ENCODE measurements at places on chromosomes 12 and 14. TPM values are rescaled to one million over a fixed set of nuclear protein-coding genes. Genes with fewer than 3 reads are reported as not detected.
A peak's percentile ranks its signal among the peaks of the same experiment; 100 is the strongest.

The CYP46A1 gene
- not detected for total RNA-seq

The HOTAIR gene
- total RNA-seq = not detected

The TTC9 gene
- total RNA-seq = 10.5 TPM

DNA sequence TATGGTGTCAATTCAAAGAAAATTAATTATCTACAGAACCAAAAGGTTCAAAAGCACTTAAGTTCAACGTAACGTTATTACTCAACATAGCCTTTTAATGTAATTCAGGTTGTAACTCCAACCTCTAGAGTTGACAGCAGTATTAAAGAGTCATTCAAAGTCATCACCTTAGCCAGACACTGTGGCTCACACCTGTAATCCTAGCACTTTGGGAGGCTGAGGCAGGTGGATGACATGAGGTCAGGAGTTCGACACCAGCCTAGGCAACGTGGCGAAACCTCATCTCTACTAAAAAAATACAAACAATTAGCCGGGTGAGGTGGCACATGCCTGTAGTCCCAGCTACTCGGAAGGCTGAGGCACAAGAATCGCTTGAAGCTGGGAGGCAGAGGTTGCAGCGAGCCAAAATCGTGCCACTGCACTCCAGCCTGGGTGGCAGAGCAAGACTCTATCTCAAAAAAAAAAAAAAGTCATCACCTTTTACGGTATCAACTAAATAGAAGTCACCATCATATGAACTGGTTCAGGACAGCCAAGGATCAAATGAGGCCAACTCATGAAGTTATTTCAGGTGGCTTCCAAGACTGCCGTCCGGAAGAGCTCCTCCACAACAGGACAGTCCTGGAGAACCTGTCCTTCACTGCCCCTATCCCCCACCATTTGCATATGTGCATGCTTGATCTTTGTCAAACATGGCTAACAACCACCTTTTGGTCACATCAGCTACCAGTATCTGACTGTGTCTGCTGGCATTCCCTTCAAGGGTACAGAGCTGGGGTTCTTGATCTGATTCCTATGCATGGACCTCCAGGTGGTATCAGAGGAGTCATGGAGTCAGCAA lies 4.2 kb downstream of the PPTC7 start:
- no peaks in the 10 kb centered on the region for H3K27me3 ChIP-seq
- H3K36me3 ChIP-seq = no peaks in the 10 kb centered on the region
- peak overlapping the region; percentile 82 for H3K4me3 ChIP-seq
- DNase-seq = no peak
- H3K27ac ChIP-seq = peak overlapping the region; percentile 95

The ZNF641 gene
- total RNA-seq = 8.1 TPM

The GPR84 gene
- 4.0 TPM for total RNA-seq

GRCh38 chr12:12881151-12881909 lies 10.0 kb upstream of the GPRC5A start:
- H3K36me3 ChIP-seq = no peaks in the 10 kb centered on the region
- H3K27ac ChIP-seq = no peak overlapping the region
- no peak for DNase-seq
- no peak overlapping the region for H3K4me3 ChIP-seq

- no peak overlapping the region for H3K27ac ChIP-seq
- DNase-seq = no peak
- no peaks in the 10 kb centered on the region for H3K27me3 ChIP-seq
- H3K36me3 ChIP-seq = no peaks in the 10 kb centered on the region
- H3K4me3 ChIP-seq = no peak overlapping the region
Observed at GRCh38 chr14:68840454-68840853, 47.6 kb upstream of the ZFP36L1 start.

DNA sequence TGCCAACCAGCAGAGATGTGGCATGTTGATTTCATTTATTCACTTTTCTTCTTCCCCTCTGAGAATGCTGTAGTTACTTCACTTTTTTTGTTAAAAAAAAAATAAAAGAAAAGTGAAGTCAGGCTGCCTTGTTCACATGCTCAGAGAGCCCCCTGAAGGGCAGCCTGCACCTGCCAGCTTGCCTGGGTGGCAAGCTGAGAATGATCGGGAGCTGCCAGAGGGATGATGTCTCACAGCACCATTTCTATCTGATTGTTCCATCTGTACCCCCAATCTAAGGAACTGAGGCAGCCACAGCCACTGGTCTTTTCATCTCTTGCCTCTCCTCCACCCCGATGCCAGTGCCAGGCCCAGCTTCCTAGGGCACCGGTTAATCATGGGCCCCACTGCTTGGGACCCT lies 118.2 kb downstream of the TSPAN9 start:
- no peaks in the 10 kb centered on the region for H3K36me3 ChIP-seq
- H3K27ac ChIP-seq = no peak overlapping the region
- H3K4me1 ChIP-seq = no peaks in the 10 kb centered on the region
- peaks cover 6% of the 10 kb centered on the region for H3K27me3 ChIP-seq

The ERBB3 gene
- 0.72 TPM for total RNA-seq

GRCh38 chr12:121279071-121279375 lies 17.5 kb downstream of the CAMKK2 start:
- H3K4me3 ChIP-seq = no peak overlapping the region
- H3K27ac ChIP-seq = no peak overlapping the region
- H3K36me3 ChIP-seq = peaks cover 10% of the 10 kb centered on the region
- peaks cover 4% of the 10 kb centered on the region for H3K4me1 ChIP-seq
- no peak for DNase-seq

DNA sequence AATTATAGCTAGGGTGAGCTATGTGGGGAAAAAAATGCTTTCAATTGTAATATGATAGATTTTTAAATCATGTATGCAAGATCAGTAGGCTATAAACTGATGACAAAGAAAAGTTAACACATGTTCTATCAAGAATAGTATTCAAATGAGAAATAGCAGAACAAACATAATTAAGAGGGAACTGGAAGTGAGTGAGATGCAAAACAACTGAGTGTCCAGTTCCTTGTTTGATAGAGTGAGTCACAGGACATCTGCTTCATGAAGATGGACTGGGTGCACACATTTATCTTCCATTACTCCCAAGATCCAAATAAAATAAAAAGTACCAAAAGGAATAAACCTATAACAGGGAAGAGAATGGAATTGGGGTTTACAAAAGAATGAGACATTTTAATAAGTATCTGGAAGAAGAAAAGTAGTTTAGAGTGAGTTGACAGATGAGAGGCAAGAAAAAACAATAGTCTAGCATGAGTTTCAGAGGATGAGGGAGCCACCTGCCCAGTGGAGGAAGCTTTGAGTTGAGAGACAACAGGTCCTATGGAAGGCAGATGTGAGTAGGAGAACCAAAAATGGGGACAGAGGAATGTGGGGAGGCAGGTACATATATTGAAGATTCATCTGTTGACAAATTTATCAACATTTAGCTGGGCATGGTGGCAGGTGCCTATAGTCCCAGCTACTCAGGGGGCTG lies 178.1 kb upstream of the ARHGAP5 start:
- no peak for DNase-seq
- no peak overlapping the region for H3K4me3 ChIP-seq
- H3K4me1 ChIP-seq = no peaks in the 10 kb centered on the region
- H3K27me3 ChIP-seq = no peaks in the 10 kb centered on the region

DNA sequence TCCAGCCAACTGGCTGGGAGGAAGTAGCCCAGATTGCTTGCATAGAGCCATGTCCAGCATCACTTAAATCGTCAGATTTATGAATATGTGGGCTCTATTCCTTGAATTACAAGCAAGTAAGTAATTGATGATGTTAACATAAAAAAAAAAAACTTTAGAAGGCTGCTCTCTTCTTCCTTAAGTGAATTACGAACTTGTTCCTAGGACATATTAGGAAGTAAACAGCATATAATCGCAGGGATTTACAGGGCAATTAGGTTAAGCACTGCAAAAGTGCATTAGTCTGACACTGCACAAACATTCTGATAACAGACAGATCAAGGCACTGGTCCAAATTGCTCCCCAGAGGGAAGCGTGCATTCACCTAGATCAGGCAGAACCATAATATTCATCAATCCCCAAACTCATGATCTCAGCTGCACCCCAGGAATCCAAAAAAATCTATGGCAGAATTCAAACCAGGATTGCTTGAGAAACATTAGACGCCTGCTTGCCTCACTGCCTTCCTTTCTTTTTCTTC lies 293.2 kb downstream of the TMEM132D start:
- H3K36me3 ChIP-seq = no peaks in the 10 kb centered on the region
- no peak overlapping the region for H3K27ac ChIP-seq
- H3K4me1 ChIP-seq = no peaks in the 10 kb centered on the region
- H3K27me3 ChIP-seq = no peaks in the 10 kb centered on the region

- H3K4me3 ChIP-seq = no peak overlapping the region
- H3K27me3 ChIP-seq = no peaks in the 10 kb centered on the region
- no peaks in the 10 kb centered on the region for H3K36me3 ChIP-seq
- H3K4me1 ChIP-seq = no peaks in the 10 kb centered on the region
- H3K27ac ChIP-seq = no peak overlapping the region
Observed at GRCh38 chr14:59570122-59570521, 6.5 kb downstream of the CCDC175 start.

DNA sequence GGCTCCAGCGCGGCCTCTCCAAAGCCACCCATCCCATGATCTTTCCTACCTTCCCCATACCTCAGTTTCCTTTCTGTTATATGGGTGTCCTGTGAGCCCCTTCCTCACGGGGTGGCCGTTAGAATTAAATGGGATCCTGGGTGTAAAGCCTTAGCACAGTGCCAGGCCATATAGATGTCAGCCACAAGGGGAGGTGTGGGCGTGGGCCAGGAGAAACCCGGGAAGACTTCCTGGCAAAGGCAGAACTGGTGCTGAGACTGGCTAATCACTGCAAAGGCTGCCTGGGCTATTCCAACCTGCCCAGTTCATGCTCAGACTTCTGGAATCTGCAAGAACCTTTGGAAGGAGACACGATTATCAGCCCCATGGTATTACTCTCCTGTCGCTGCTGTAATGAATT lies 11.0 kb upstream of the NCOR2 start:
- H3K27me3 ChIP-seq = no peaks in the 10 kb centered on the region
- H3K36me3 ChIP-seq = no peaks in the 10 kb centered on the region

- no peaks in the 10 kb centered on the region for H3K27me3 ChIP-seq
- no peaks in the 10 kb centered on the region for H3K36me3 ChIP-seq
- no peak overlapping the region for H3K27ac ChIP-seq
- no peak for DNase-seq
- no peak overlapping the region for H3K4me3 ChIP-seq
Observed at GRCh38 chr12:88546853-88547252, 33.4 kb downstream of the KITLG start.

The MLH3 gene
- total RNA-seq = 23.8 TPM

DNA sequence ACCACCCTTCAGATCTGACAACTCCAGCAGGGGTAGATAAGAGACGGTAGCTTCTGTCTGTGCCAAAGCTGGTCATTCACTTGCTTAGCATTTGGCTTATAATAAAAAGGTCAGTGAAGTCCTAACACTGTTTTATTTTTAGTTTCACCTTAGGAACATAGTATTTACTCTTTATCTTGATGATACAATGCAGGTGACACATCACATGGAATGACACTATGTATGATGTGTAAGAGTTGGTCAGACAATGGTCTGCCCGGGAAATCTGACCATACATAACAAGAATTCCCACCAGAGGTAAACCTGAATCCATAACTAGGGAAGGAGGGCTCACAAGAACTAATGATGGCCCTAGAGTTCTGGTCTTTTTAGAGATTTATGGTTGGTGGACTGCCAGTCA lies 66.6 kb downstream of the IFNG start:
- no peak overlapping the region for H3K4me3 ChIP-seq
- DNase-seq = no peak
- H3K4me1 ChIP-seq = no peaks in the 10 kb centered on the region

DNA sequence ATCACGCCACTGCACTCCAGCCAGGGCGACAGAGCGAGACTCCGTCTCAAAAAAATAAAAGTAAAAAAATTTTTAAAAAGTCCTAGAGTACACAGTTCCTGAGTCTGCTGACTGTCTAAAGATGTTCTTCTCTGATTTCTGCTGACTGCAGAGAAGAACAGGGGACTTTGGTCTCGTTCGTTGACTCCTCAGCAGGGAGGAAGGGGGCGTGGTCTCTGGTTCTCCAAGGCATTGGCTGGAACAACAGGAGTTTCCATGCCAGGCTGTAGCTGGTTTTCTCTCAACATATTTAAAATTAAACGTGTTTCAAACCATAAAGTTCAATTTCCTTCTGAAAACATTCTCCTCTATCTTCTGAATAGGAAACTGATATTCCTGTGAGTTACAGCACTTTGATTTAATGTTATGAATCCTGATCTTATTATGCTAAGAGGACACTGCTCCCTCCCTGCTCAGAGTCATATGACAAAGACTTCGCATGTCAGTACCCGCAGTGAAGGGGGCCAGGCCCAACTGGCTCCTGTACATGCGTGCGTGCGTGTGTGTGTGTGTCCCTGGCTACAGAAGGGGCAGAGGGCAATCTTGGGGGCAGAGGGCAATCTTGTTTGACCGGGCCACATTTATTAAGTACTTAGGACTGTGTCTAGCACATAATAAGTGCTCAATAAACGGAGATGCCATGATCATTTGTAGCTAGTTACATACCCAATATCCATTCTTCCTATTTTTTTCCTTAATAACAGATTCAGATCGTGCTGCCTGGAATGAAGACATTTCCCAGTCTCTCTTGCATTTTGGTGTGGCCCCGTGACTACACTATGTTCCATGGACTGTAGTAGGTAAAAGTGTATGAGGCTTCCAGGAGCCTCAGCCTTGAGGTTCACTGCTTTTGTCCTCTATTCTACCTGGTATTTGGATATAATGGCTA lies 16.5 kb upstream of the HNF1A start:
- peaks cover 10% of the 10 kb centered on the region for H3K4me1 ChIP-seq
- H3K4me3 ChIP-seq = no peak overlapping the region
- H3K36me3 ChIP-seq = no peaks in the 10 kb centered on the region
- no peak overlapping the region for H3K27ac ChIP-seq
- no peak for DNase-seq

- peak; percentile 53 for DNase-seq
- peak overlapping the region; percentile 84 for H3K27ac ChIP-seq
- peaks cover 9% of the 10 kb centered on the region for H3K4me1 ChIP-seq
- H3K4me3 ChIP-seq = peak overlapping the region; percentile 86
- peaks cover 5% of the 10 kb centered on the region for H3K36me3 ChIP-seq
Observed at GRCh38 chr12:50221228-50222008, 54.2 kb upstream of the CERS5 start.

GRCh38 chr14:31582836-31583452 lies 21.7 kb downstream of the NUBPL start:
- no peaks in the 10 kb centered on the region for H3K27me3 ChIP-seq
- no peaks in the 10 kb centered on the region for H3K4me1 ChIP-seq
- no peaks in the 10 kb centered on the region for H3K36me3 ChIP-seq
- no peak for DNase-seq

- no peak overlapping the region for H3K27ac ChIP-seq
- H3K4me3 ChIP-seq = no peak overlapping the region
Observed at GRCh38 chr12:27400856-27401354, 45.6 kb upstream of the SMCO2 start.

DNA sequence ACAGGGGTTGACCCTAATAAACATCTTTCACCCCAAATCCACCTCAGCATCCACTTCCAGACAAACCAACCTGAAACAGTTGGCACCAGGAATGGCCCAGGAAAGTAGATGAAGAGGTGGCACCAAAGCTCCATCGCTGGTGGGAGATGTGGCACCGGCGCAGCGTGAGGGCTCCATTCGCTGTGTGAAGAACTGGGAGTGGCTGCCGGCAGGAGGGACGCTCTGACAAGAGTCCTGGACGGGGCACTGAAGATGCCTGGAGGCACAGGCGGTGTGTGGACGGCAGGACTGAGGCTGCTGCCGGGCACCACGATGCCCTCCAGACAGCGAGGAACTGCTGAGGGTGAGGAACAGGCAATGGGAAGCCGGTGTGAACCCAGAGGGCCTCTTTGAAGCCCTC lies 29.3 kb downstream of the DIO3 start:
- no peaks in the 10 kb centered on the region for H3K27me3 ChIP-seq
- H3K4me3 ChIP-seq = no peak overlapping the region
- H3K4me1 ChIP-seq = no peaks in the 10 kb centered on the region

The E2F7 gene
- total RNA-seq = 26.1 TPM

Measured in GM12878 (cell line).